ENCODE measurements at places on chromosomes 2 and 18.

DNA sequence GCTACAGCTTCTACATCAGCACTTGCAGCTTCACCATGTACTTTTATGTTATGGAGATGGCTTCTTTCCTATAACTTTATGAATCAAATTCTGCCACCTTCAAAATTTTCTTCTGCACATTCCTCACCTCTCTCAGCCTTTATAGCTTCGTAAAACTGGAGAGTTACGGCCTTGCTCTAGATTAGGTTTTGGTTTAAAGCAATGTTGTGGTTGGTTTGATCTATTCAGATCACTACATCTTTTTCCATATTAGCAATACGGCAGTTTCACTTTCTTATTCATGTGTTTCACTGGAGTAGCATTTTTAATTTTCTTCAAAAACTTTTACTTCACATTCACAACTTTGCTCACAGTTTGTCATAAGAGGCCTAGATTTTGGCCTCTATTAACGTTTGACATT, 242.9 kb upstream of the GYPC start:
- no peak for DNase-seq

DNA sequence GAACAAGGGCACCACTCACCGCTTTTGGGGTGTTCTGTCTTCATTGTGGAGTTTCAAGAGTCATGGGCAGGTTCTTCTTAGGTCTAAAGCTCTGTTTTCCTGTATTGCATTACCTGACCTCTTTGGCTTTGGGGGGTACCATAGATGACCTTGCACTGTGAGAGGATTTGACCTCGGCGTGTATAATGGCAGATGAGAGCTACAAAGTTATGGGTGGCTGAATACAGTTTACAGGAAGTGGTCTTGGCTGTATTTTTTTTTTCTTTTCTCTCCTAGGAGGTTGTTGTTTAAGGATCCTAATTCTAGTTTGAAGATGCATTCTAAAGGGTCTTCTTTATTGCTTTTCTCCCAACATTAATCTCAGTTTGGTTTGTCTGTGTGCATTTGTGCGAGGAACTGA, 11.5 kb downstream of the GAL3ST2 start:
- no peak for DNase-seq

- DNase-seq = no peak
Observed at GRCh38 chr2:37897511-37897910, 27.6 kb upstream of the RMDN2 start.

DNA sequence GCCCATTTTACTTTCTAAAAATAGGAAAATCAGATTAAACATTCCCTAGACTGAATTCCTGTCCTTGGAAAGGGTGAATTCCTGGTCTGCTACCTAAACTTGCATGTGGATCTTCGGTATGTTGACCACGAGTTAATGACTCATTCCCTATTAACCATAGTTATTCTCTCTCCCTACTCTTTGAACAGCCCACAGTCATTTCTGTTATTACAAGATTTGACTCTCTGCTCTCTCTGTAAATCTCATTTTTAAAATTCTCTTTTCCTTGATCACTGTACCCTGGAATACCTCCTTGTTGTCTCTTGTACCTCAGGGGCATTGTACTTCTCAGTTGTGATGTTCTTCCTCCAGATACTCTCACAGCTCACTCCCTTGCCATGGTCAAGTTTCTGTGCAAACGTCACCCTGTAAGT, 92.0 kb upstream of the GULP1 start:
- no peak for DNase-seq

DNA sequence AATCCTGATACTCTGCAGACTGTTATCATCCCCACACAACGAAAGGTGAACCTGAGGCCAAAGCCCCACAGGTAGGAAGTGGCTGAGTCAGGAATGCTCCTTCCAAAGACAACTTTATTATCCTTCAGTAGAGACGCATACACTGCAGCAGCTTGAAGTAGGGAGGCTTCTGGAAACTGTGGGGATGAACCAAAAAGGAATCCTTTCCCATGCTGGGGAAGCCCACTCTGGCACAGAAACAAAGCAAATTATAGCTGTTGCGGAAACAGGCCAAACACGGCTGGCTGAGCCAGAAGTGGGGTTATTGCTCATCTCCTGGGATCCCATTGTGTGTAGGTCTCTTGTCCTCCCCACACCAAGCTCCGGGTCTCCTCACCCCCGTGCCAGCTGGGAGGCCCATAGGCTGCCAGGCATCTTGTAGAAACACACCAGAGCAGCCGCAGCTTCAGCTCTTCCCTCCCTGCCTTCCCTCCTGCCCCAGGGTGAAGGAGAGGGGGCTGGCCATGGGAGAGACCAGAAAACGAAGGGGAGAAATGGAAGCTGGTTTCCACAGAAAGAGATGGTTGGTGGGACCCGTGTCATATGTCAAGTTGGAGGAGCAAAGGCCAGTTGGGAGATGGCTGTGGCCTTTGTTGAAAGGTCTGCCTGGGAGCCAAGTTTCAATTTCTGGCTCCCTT, 176.9 kb upstream of the NABP1 start:
- no peak for DNase-seq

- no peak for DNase-seq
Observed at GRCh38 chr2:45438872-45439665, 172.0 kb downstream of the SRBD1 start.

GRCh38 chr18:76528477-76529432, 33.7 kb upstream of the ZNF516 start:
- DNase-seq = no peak

GRCh38 chr2:233674314-233674713, 2.6 kb downstream of the UGT1A9 start:
- DNase-seq = no peak

- DNase-seq = no peak
Observed at GRCh38 chr2:127193967-127194280, 26.2 kb downstream of the CYP27C1 start.

DNA sequence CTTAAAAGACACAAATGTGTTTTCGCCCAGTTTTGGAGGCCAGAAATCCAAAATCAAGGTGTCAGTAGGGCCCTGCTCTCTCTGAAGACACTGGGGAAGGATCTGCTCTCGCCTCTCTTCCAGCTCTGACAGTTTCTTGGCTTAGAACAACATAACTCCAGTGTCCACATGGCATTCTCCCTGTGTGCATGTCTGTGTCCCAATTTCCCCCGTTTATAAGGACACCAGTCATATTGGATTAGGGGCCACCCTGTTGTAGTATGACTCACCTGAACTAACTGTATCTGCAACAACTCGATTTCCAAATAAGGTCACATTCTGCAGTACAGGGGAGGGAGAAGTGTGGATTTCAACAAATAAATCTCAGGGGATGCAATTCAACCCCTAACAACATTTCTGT, 263.2 kb downstream of the SS18 start:
- no peak for DNase-seq

DNA sequence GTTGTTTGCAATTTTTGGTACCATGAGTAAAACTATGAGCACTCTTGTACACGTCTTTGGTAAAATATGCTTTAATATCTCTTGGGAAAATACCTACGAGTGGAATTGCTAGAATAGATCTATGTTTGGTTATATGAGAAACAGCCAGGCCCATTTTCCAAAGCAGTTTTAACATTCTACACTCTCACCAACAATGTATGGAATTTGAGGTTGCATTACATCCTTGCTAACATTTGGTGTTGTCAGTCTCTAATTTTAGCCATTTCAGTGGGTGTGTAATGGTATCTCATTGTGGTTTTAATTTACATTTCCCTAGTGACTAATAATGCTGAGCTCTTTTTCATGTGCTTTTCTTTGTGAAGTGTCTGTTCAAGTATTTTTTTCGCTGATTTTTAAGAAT, 118.9 kb upstream of the TCF4 start:
- DNase-seq = no peak

GRCh38 chr2:182649316-182649715, 66.7 kb upstream of the DNAJC10 start:
- no peak for DNase-seq

GRCh38 chr2:220687231-220687843, 884.8 kb downstream of the EPHA4 start:
- no peak for DNase-seq

- DNase-seq = no peak
Observed at GRCh38 chr2:34112161-34112560, 513.1 kb upstream of the FAM98A start.

DNA sequence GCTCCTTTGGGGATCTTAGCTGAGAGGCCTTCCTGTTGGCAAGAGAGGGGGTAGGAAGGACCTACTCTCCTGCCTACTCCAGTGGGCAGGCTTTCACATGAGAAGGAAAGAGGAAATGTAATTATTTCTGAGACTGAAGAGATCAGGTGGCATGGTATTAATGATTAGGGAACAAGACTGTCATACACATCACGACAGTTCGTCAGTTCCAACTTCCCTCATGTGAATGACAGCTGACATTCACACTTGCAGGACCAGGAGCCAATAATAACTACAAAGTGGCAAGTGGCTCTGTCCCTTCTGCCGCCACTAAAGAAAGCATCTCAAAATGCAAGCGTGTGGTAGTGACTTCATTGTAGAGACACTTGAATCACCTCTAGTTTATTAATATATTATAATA, 90.0 kb downstream of the ZCCHC2 start:
- DNase-seq = no peak

DNA sequence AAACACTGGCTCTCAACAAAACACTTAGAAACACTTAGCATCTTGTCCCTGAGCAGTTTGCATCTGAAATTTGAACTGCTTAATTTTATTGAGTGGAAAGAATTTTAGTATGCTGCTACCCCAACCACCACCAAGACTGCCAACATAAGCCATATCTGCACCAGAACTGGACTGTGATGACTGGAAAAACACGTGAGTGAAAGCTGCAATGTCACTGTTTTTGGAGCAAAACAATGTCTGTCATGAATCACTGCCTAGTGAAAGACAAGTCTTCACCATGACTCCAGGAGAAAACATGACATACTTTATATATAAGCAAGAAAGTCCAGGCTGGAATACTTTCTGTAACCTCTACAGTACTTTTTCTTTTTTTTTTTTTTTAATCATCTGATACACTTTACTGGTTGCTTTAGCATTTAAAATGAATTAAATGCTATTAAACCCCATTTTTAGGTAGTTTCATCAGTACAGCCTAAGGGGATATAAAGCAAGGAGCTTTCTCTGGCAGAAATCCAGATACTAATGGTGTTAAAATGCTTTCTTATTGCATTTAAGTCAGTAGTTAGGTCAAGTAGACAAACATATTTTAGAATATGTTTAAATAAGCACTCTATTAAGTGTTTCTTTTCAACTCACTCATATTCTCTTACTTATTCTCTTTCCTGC, 2129.4 kb upstream of the PIK3C3 start:
- DNase-seq = no peak

GRCh38 chr2:174985614-174986013, 19.6 kb downstream of the CHN1 start:
- no peak for DNase-seq

DNA sequence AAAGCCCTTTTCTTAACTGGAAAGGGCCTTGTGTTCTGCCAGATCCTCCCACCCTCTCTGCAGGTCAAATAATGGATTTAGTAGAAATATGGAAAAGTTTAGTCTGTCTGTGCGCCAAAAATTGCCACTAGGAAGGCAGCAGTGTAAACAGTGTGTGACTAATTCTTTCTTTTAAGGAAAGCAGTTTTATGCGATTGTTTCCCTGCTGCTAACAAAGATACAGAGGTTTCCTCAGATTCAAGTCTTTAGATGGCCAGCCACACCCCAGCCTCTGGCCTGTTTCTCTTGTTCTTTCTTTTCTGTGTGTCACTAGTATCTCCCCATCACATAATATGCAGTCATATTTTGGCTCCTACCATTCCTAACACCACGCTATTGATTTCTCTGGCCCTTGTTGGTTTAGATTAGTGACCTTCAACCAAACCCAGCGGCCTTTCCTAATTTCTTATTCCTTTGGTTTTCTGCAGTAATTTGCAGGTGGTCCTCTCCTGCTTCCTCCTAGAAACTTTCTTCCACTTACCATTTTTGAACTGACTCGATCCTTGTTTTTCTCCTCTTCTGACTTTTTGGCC, 157.4 kb downstream of the LTBP1 start:
- no peak for DNase-seq

DNA sequence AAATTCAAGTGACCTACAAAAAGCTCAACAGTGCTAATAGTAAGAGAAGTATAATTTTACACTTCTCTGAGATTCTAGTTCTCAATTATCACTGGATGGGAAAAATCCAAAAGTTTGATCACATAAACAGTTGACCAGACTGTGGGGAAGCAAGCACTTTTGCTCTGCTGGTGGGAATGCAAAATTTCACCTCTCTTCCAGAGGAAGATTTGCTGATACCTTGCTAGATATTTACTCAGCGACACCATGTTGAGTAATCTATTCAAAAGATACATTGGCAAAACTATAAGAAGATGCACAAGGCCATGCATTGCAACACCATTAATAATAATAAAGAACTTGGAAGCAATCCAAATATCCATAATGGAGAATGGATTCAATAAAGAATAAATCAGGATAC, 204.4 kb downstream of the MREG start:
- no peak for DNase-seq

- DNase-seq = no peak
Observed at GRCh38 chr2:22497789-22498188, 887.2 kb upstream of the KLHL29 start.

- DNase-seq = no peak
Observed at GRCh38 chr2:207181526-207182274, 16.0 kb upstream of the KLF7 start.

- no peak for DNase-seq
Observed at GRCh38 chr2:177064422-177064821, 148.2 kb upstream of the HNRNPA3 start.

- DNase-seq = no peak
Observed at GRCh38 chr2:129113776-129114175, 795.1 kb upstream of the HS6ST1 start.

DNA sequence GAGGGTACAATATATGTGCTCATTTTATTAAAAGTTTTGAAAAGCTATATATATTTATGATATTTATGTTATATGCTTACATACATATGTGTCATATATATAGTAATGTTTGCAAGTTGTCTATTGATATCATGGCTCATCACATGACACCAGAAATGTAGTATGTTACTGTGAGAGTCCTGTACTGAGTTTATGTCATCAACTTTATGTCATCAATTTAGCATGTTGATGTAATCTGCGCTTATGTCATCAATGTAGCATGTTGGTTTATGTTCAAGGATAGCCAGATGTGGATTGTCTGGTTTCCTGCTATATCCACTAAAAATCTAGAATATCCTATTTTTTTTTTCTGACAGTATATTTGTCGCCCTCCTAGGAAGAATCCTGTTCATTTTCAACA, 77.4 kb downstream of the APLF start:
- no peak for DNase-seq

DNA sequence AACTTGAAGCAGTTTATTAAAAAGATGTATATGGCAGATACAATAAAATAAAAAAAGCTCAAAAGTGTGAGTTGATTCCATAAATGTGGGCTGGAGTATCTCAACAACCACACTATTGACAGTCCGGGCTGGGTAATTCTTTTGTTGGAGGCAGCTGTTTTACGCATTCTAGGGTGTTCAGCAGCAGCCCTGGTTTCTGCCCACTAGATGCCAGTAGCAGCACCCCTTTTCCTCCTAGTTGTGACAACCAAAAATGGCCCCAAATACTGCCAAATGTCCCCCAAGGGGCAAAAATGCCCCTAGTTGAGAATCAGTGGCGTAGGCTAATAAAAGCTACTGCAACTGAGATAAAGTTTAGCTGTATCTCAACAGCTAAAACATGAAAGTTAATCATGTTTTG, 44.8 kb downstream of the CHMP3 start:
- no peak for DNase-seq
